ENCODE measurements at places on chromosomes 16 and 17.

- no peak for DNase-seq
Measured at GRCh38 chr16:13823501-13823900, 96.5 kb upstream of the ERCC4 start.

GRCh38 chr17:8963647-8964258 is 1.8 kb downstream of the PIK3R5 start:
- no peak for DNase-seq

- DNase-seq: peak; percentile 93
Measured at GRCh38 chr17:7242717-7243452, 636 bp upstream of the GABARAP start.

GRCh38 chr16:5041600-5042133 is 7.9 kb upstream of the NAGPA start:
- DNase-seq: no peak

DNA sequence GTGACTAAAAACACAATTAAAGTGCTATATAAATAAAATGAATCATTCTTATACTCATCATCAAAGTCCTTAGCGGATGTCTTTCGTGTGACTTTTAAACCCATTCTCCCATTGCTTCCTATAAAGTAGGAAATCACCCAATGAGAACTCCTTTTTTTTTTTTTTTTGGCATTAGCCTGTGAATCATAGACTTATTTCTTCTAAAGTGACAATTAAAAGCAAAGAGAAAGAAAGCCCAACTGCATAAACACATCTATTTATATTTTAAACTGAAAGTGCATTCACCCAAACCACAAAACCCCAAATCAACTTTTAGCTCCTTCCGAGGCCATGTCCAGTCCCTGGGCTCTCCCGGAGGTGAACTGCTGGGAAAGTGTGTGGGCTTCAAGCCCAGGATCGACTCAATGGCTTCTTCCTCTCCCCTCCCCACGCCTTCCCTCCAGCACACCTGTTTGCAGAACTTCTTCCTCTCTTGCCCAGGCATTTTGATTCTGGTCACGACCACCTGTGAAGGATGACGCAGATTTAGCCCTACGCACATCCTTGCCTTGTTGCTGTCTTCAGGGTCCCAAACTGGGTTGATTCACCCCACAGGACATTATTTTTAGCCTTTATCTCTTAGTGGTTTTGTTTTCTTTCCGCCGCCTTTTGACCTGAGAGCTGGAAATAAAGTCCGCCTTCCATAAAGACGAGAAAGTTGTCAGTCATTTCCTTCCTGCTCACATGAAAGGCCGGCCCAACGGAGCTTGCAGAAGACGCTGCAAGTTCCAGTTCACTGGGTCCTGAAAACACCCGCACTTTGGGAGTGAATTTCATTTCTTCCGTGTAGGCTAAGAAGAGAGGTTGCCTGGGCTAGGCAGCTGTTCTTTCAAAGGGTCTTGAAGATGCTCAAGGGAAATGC is 166.8 kb downstream of the MAP2K6 start:
- peak; percentile 59 for DNase-seq

DNA sequence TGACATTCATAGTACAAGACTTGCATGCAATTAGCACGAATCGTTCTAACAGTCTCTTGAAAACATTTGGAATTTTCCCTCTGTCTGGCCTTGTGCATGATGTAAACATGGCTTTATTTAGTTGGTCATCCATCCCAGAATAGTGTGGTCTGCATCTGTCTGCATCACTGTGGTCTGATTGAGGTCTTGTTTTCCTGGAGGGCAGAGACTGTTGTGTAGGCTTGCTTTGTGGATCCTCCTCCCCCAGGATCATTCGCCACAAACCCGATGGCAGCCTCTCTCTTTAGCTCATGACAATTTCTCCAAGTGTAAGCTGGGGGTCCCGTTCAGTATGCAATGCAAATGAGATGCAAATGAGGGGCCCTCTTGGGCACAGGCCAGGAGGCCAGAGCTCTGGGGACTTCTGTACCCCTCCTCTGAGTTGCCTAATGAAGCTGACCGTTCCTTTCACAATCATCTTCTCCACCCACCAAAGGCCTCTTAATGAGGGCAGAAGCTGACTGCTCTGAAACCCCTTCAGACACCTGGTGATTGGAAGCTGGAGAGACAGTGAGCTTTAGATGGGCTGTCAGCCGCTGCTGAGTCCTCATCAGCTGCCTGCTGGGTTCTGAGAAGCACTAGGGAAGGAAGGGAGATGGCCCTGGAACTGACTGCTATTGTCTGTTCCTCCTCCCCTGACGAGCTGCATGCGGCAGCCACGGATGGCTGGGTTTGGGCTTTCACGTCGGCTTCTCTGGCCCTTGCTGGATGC is 201.2 kb upstream of the CACNG3 start:
- no peak for DNase-seq

DNA sequence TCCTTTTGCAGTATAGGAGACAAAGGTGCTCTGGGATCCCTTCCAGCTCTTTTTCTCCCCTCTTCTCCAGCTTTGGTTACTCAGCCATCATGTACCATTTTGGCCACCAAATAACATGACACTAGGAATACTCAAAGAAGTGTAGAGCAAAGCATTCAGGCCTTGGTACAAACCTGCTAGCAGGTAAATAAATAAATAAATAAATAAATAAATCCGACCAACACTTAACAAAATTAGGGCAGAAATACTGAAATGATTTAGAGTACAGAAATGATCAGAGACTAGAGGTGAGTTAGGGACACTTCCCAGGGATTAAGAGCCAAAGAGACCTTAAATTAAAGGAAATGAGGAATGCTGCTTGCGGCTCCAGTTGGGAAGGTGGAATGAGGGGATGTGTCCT is 17.7 kb upstream of the ITGB3 start:
- DNase-seq: no peak
